MV-4-11 (cell line): ENCODE measurements at places on chromosomes 1 and 21.

DNA sequence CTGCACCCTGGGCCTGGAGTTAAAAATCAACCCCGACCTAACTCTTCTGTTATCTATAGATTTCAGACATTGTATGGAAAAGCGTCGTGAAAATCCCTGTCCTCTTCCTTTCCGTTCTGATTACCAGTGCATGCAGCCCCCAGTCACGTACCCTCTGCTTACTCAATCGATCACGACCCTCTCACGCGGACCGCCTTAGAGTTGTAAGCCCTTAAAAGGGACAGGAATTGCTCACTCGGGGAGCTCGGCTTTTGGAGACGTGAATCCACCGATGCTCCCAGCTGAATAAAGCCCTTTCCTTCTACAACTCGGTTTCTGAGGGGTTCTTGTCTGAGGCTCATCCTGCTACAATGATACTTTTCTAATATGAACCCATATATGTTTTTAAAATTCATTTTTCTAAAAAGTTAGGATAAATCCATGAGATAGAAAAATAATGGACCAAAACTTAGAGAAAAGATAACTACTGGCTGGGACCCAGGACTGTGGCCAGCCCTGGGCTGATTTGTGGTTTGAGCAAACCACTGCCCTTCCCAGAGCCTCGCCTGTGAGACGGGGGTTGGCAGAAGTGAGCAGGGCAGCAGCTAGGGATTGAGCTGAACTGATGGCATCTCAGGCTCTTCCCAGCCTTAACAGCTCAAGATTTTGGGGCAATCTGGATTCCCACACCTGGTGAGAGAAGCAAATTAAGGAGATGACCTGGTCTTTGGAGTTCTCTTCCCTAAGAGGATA lies 5.0 kb downstream of the UQCRHL start:
- DNase-seq, result no peak

DNA sequence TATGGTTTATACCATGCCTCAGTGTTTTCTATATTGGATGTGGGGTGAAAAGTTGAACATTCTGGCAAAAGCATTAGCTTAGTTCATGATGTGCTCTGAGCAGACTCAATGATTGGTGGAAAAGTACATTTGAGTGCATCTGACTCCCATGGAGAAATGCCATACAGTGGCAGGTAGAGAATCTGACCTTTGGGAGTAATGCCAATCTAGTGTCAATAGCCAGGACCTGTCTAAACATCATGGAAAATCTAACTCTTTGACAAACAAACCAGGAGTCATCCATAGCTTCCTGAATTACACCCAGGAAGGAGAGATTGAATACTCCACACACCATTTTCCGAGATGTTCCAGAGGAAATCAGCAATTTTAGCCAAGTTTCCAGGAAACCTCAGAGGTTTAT lies 51.0 kb downstream of the XCL1 start:
- DNase-seq, result no peak

GRCh38 chr1:1240348-1240732 lies 6.2 kb downstream of the C1QTNF12 start:
- no peak for DNase-seq

GRCh38 chr1:243416495-243416894 lies 160.7 kb downstream of the SDCCAG8 start:
- no peak for DNase-seq

DNA sequence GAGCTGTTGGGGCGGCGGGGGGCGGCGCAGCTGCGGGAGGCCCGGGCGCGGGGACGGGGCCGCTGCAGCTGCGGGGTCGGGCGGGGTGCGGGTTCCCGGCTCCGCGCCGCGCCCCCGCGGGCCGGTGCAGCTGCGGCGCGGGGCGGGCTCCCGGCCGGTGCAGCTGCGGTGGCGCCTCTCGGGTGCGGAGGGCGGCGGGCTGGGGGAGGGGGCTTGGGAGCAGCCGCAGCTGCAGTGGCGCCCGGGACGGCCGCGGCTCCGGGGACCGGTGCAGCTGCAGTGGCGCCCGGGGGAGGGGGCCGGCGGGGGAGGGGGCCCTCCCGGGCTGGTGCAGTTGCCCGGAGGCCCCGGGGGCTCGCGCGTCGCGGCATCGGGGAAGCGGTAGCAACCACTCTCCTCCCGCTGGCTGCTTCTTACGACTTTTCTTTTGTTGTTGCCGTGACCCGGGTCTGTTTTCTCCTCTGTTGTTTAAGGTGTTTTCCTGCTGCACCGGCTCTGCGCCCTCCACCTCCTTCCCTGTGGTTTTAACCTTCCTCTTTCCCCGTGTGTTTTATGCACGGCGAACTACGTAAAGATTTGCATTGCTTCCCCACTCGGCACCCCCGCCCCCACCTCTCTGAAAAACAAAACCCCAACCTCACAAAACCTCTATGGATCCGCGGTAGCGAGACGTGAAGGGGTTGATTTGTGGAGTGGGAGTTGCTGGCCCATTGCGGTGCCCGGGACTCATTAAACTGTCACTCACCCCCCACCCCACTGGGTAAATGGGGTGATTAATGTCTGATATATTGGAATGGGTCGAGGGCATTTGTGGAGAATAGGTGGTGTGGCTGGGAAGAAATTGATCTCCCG lies 1.7 kb upstream of the ZBTB18 start:
- DNase-seq, result no peak

DNA sequence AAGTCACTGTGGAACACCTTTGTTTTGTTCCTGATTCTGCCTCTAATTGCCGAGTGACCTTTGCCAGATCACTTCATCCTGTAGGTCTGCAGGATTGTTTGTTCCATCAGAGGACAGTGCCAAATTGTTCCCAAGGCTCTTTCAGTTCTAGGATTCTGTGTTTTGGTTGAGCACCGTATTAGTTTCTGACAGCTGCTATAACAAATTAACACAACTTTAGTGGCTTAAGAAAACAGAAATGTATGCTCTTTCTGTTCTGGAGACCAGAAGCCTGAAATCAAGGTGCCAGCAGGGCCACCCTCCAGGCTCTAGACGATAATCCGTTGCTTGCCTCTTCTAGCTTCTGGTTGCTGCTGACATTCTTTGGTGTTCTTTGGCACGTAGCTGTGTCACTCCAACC lies 3.4 kb upstream of the PIGR start:
- DNase-seq, result no peak
